ENCODE measurements at places on chromosomes 6 and 20.

DNA sequence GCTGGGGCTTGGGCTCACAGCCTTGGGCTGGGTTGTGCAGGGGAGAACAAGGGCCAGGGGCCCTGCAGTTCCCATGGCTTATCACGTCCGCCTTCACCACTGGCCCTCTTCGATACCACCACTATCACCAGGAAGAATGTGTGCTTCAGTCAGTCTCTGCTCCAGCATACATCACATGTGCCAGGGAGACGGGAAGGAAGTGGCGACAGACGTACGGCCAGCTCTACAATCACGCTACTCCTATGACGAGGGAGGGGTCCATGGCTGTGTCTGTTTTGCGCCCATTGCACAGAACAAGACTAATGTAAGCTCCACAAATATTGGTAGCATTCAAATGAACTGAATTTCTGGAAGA, 72.1 kb downstream of the TRAM2 start:
- no peak for DNase-seq

GRCh38 chr20:51531141-51531710, 11.3 kb downstream of the NFATC2 start:
- DNase-seq: peak; percentile 35

DNA sequence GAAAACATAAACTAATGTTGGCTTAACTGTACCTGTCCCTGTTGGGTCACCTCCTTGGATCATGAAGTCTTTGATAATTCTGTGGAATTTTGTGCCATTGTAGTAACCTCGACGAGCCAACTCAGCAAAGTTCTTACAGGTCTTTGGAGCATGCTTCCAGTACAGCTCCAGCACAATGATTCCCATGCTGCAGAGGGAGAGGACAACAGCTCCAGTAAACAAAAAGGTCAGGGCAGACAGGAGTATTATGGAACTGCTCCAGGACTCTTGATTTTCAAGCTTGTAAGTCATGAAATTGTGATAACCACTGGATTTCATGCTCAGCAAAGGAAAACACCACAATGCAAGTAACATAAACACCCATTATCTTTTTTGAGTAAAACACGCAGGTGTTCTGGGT, 2.9 kb downstream of the PPIL1 start:
- no peak for DNase-seq

DNA sequence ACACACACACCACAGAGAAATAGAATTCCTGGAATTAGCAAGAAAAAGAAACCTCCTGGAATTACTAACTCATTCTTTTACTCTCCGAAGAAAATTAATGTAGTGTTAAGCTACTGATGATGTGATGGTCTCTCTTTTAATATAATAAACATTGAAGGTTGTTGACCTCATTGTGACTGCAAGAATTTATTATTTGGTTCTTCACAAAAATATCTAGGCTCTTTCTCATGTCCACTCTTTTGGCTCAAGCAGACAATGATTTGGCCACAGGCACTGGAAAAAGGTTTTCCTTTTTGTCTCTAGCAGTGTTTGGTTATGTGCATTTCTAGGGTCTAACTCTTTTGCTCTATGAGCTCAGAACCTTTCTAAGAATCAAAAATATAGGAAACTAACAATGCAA, 811.9 kb downstream of the TENT5A start:
- DNase-seq: no peak

DNA sequence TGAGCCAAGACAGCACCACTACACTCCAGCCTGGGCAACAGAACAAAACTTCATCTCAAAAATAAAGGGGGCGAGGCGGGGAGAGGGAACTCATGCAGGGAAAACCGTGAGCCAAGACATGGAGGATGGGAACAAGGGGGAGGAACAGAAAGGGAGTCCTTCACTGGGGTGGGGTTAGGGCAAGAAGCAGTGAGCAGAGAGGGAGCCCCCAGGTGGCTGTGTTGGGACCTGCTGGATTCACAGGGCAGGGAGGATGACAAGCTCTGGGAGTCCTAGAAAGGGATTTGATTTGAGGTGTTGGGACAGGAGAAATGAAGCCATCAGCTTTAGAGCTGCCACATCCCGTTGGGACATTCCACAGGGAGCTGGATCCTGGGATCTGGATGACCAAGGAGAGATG, 90.6 kb upstream of the TOP1 start:
- DNase-seq: no peak

DNA sequence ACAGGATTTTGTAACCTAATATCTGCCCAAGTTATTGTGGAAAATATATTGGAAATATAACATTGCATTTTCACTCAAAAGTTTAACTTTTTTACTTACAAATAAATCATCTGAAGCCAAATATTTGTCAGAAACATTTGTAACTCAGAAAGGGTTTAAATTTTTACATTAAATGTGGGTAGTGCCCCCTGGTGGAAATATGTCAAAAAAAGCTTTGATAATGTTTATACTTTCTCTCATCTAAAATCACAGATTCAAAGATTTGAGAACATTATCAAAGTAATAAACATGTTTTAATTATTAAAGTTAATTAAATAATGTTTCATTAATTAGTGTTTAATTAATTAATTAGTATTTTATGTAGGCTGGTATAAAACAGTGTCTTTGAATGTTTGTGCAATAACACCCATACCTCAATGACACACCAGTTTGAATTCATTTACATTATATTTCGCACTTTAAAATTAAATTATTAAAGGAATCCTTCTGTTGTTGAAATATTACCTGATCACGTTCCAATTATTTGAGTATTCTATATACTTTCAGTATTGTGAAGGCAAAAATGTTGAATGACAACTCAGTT, 320.1 kb upstream of the FKBP1C start:
- DNase-seq: no peak

DNA sequence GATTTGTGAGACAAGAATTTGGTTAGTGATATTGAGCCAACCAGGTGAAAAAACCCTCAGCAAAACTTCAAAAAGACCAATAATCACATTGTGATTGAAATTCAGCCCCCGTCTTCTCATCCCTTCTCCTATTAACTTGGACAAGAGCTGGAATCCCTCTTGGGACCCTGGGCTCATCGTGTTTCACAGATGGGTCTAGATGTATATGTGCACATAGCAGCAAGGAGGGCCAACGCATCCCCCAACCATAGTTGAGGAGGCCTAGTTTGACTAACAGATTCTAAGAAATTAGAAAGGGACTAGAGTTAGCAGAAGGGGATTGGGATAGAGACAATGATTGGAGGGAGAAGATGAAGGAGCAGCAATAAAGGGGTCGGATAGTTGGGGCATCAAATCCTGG, 19.8 kb upstream of the LRFN2 start:
- no peak for DNase-seq

GRCh38 chr6:170062209-170062914, 228.5 kb downstream of the DLL1 start:
- no peak for DNase-seq

DNA sequence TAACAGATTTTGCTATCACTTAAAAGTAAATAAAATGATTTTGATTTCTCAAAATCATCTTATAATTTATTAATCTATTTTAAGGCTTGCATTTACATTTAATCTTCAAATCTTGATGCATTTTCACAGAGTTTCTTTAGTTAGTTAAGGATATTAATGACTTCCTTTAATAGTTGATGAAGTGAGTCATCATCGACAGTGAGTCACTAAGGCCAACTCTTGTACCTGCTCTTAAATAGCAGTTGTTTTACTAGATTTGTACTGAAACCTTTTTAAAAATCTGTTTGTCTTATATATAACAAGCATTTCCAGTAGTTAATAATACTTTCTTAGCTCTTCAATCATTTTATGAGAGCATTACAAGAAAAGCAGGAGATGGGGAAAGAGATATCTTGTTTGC, 191.7 kb downstream of the ESR1 start:
- no peak for DNase-seq

DNA sequence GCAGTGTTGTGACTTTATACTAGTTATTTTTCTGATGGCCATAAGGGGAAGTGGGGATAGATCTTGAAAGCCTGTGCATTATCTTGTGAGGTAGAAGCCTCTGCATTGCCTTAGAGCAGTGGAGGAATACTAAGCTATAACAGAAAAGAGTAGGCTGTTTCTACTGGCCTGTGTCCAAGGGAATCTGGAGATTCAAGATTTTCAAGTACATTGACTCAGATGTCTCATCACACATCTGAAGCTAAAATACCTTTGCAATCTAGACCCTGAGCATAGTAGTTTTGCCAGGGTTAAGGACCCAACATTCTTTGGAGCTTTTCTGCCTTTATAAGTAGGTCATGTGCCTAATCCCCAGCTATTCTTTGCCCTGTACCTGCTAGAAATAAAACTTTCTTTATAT, 272.3 kb downstream of the TENT5A start:
- no peak for DNase-seq

DNA sequence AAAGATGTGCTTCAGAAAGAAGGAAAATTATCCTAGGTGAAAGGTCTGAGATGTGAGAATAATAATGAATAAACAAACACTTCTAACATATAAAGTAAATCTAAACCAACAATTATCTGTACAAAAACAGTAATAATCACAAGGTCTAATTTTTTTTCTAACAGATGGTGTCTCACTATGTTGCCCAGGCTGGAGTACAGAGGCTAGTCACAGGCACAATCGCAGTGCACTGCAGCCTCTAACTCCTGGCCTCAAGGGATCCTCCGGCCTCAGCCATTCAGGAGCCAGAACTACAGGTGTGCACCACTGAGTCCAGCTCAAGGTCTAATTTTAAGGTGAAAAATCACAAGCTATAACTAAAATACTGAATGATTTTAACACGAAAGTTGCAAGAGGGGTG, 17.0 kb upstream of the ZC3H12D start:
- no peak for DNase-seq

DNA sequence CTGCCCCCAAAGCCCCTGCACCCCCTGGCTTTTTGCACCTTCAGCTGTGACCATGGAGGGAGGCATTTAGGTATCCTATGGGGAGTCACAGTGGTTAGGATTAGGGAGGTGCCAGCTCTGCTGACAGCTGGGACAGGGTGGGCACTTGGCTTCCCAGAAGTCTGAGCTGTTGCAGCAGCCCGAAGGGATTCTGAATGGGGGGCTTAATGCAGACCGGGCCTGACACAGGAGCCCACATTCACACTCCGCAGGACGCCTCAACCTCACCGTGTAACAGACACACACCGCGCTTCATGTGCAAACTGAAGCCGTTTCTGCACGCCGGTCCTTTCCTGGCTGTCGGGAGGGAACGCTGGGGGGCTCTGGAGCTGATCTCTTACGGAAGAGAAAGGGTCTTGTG, 1.9 kb downstream of the EBF4 start:
- DNase-seq: no peak

- no peak for DNase-seq
Measured at GRCh38 chr6:109977791-109978173, 329 bp upstream of the GPR6 start.

- no peak for DNase-seq
Measured at GRCh38 chr6:145147981-145148749, 587.2 kb downstream of the EPM2A start.

GRCh38 chr6:151699719-151700118, 107.8 kb upstream of the ESR1 start:
- DNase-seq: no peak

DNA sequence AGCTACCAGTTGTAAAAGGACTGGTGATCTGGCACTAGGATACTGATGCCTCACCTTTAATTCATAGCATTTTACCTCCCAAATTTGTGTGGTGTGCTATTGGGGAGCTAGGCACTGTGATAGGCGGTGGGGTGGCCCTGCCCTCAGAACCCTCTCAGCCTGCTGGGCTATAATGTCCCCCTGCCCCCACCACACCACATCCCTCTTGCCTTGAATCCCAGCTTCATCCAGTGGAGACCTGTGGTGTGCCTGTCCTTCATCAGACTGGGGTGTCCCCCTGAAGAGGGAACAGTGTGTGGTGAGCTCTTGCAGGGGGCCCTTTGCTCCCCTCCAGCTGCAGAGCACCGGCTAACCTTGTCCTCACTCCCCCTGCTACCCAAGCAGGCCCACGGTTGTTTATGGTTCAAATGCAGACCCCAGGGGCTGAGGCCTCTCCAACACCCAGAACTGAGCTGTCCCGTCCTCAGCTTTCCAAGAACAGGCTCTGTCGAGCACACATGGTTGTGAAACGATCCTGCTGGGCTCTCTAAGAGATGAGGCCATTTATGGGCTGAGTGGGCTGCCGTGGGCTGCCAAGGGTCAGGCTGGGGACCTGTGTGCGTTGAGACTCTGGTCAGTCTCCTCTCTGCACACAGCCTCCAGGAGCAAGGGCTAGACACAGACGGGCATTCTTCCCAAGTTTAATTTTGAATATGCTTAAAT, 26.9 kb upstream of the VEGFA start:
- no peak for DNase-seq

DNA sequence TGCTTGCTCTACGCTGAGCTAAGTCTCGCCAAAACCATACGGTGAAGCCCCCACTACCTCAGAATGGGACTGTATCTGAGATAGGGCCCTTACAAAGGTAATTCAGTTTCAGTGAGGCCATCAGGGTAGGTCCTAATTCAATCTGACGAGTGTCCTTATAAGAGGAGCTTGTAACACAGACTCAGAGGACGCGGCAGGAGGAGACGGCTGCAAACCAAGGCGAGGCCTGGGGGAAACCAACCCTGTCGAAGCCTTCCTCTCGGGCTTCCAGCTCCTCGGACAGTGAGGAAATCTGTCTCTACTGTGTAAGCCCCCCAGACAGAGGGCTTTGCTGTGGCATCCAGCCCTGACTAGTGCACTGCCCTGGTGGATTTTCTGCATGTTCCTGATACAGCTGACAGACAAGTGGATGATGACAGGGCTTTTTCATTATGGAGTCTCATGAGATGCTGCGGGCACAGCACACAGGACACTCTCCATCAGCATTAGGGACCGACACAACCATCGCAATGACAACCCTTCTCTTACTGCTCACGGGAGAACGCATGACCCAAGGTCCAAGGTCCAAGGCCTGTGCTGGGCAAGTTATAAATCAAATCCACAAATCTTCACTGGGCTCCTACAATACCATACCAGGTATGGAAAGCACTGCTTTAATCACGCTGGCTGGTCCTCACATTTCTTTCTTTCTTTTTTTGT, 48.2 kb downstream of the SSR1 start:
- DNase-seq: no peak

GRCh38 chr6:122709922-122710512, 69.5 kb upstream of the FABP7 start:
- no peak for DNase-seq

DNA sequence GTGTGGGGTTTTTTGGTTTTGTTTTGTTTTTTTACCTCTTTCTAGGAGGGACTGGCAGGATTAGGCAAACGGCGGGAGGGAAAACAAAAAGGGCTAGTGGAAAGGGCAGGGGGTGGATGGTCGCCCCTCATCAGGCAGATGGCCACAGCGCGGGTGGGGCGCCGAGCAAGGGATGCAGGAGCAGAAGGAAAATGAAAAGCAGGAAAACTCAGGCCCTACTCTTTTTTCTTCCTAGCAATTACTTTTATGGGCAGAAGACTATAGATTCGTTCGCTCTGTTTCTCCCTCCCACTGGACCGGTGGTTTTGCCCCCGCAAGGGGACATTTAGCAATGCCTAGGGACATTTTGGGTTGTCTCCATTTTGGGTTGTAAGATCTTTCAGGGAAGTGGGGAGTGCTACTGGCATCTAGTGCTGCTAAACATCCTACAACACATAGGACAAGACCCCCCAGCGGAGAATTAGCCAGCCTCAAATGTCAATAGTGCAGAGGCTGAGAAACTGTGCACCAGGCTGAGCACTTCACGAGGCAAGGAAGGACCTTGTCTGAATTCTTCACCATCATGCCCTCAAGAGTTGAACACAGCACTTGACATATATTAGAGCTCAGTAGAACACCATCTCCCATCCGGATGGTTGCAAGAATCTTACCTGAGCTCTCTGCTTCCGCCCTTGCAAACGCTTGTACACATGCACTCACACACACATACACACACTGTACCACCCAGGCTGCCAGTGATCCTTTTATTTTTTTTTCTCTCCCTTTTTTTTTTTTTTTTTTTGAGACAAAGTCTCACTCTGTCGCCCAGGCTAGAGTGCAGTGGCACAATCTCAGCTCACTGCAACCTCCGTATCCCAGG, 4.8 kb upstream of the ZMYND8 start:
- no peak for DNase-seq

- DNase-seq: no peak
Measured at GRCh38 chr6:131244942-131245341, 109.7 kb downstream of the AKAP7 start.

Measured in stimulated activated CD8-positive, alpha-beta memory T cell treated with anti-CD3 and anti-CD28 coated beads, Interleukin-15, amount 100 ng/mL, for 24 hours (primary cell).